ENCODE measurements at places on chromosomes 7 and 10. TPM values are rescaled to one million over a fixed set of nuclear protein-coding genes. Genes with fewer than 3 reads are reported as not detected.

Gene PIK3AP1
- 1.3 TPM for total RNA-seq

Gene RHOBTB1
- total RNA-seq, result 16.5 TPM

Gene NPFFR1
- total RNA-seq, result not detected

Gene CPVL
- total RNA-seq, result 30.0 TPM

Gene PNLIPRP3
- not detected for total RNA-seq

Gene ZNF425
- total RNA-seq, result 0.87 TPM

Gene GJC3
- total RNA-seq, result not detected

Gene WBP1L
- total RNA-seq, result 12.8 TPM

Gene CUTC
- 51.7 TPM for total RNA-seq

Gene DENND2A
- total RNA-seq, result 0.09 TPM

Gene CUZD1
- total RNA-seq, result 1.6 TPM

Gene CYP2C19
- not detected for total RNA-seq

GRCh38 chr10:45256246-45256645 lies 59.2 kb downstream of the OR13A1 start:
- no peak for DNase-seq

- no peak for DNase-seq
Measured at GRCh38 chr10:84265418-84265817, 20.6 kb downstream of the RGR start.

DNA sequence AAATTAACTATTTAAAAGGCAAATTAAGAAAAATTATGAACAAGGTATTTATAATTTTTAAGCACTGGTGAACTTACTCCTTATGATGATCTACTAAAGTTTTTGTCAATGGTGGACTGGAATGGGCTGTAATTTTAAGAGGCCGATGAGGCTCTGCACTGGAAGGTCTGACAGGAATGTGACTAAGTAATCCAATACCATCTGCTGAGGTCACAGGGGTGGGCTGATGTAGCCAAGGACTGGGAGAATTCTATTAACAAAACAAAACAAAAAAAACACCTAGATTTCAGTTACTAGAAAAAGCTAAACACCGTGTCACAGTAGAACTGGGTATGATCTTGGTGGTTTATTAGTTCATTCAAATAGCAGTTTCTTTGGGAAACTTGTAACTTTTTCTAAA lies 75.9 kb downstream of the NRBF2 start:
- DNase-seq, result no peak

- no peak for DNase-seq
Measured at GRCh38 chr10:112353046-112353445, 20.9 kb upstream of the ACSL5 start.

GRCh38 chr10:30868611-30869010 lies 163.1 kb downstream of the ZNF438 start:
- no peak for DNase-seq

DNA sequence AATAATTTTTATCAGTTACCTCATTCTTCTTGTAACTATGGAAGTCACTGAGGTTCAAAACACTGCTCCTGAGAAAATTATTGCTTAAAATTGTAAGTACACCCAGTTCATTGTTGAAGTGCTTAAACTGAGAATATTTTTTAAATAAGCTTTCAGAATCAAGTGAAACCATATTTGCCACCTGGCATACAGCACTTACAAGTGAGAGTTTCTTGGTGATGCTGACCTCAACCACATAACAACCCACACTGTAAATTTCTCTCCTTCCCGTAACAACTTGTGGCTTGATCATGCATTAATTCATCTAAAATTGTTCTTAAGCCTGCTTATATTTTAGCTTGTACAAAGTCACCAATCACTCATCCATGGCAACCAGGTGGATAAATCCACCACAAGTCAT lies 34.0 kb downstream of the IMMP2L start:
- DNase-seq, result no peak

DNA sequence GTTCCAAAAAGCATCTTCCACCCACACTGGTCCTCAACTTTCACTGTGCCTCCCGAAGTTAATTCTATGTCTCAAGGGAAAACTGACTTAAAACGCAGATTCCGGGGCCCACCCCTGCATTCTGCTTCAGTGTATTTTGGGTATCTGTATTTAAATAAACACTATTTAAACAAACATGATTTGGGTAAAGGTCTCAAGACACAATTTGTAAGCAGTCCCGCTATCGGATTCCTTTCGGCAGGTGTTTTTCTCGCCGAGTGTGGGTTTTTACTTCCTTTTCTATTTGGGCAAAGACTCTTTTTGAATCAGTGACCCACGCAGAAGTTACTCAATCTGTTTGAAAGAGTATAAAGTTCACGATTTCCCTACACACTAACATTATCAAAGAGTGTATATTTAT lies 1.2 kb downstream of the PDIA4 start:
- no peak for DNase-seq

GRCh38 chr7:78296644-78297371 lies 498.2 kb downstream of the PHTF2 start:
- DNase-seq, result no peak

DNA sequence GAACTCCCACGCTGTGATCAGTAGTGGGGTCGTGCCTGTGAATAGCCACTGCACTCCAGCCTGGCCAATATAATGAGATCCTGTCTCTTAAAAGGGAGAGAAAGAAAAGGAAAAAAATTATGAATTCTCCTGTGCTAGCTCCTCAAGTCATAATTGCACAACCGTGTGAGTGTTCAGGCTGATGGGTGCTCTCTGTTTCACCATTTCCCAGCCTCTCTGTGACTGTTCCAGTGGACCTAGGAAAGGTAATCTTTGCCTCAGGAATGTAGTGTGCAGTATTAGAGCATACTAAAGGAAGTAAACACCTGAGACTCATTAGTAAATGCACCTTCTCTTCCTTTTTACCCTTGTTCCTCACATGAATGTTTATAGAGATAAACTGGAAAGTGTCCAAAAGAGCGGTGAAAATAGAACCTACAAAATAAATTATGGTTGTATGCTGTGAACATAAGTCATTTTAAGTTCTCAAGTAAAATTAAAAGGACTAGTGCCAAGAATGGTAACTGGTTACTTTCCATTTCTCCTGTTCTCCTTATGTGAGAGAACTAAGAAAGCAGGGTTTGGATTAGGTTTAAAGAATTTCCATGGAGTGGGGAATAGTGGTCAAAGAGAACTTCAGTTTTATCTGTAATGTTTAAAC lies 42.7 kb downstream of the INPP5F start:
- DNase-seq, result no peak

DNA sequence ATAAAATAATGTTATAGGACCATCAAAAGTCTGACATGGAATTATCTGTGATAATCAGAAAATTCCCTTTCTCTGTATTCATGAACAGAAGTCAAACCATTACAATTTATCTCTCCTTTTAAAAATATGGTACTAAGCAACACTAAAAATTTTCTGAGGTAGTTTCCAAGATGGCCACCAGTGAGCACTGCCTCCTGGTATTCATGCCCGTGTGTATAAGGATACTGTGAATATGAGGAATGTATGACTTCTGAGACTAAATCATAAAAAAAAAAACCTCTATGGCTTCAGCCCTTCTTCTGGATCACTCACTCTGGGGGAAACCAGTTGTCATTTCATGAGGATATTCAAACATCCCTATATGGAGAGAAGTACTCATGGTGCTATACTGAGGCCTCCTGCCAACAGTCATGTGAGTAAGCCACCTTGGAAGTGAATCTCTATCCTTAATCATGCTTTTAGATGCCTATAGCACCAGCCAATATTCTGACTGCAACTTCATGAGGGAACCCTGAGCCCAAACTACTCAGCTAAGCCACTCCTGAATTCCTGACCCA lies 41.1 kb downstream of the SIRT1 start:
- no peak for DNase-seq

- no peak for DNase-seq
Measured at GRCh38 chr10:20006169-20006870, 190.1 kb downstream of the PLXDC2 start.

DNA sequence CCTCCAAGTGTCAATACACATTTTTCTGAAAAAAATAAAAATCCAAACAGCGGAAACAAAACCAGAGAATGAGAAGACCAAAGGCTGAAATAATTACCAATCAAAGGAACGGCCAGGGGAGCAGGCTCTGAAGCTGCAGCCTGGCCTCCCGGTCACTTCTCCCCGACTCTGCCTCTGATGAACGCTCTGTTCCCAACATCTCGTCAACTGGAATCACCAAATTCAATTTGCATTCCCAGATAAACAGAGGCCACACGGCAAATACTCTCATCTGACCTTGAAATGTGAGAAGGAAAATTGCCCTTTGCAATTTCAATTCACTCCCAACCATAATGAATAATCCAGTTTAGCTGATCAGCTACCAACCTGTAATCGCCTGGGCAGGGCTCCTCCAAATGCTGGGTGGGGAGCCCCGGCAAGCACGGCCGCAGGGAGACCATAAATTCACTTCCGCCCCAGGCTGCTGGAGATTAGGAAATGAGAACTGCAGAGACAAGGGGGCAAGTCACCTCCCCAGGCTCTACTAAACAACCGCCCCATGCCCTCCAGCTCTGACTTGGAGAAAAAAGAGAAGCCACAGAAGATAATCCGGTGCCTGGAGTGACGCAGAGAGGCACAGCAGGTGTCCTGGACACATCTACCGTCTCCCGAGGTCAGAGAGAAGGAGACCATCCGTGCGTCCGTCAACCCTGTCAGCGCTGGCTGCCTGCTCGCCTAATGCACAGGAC lies 153.2 kb downstream of the MAD1L1 start:
- DNase-seq, result no peak

- no peak for DNase-seq
Measured at GRCh38 chr10:59047957-59048618, 128.4 kb upstream of the PHYHIPL start.

DNA sequence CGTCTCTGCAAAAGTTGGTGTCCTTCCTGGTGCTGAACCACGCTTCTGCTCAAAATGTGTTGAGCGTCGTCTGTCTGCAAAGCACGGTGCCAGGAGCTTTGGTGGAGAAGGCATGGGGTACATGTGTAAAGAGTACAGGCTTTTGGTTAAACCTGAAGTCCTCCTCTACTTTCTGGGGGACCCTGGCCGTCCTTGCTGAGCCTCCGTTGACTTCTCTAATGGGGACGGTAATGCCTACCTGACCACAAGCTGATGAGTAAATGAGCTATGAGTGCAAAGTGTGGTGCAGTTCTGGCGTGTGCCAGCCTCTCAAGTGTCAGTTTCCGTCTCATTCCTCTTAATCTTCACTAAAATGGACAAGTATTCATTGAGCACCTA lies 527 bp upstream of the HERPUD2 start:
- DNase-seq, result no peak

DNA sequence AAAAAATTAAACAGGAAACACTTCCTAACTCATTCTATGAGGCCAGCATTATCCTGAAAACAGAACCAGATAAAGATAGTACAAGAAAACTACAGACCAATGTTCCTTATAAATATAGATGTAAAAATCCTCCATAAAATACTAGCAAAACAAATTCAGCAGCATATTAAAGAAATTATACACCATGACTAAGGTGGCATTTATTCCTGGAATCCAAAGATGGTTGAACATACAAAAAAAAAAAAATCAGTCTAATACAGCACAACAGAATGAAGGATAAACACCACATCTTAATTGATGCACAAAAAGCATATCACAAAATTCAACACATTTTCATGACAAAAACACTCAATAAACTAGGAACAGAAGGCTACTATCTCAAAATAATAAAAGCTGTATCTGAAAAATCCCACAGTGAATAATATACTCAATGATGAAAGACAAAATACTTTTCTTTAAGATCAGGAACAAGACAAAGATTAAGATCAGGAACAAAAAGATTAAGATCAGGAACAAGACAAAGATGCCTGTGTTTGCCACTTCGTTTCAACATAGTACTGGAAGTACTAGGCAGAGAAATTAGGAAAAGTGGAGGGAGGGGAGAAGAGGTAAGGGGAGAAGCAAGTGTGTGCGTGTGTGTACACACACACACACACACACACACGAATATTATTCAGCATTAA lies 95.6 kb downstream of the SNX13 start:
- no peak for DNase-seq

- no peak for DNase-seq
Measured at GRCh38 chr7:143906151-143906550, 4.2 kb upstream of the TCAF1 start.

GRCh38 chr7:4878336-4879335 lies 4.9 kb downstream of the RADIL start:
- DNase-seq, result no peak

- DNase-seq, result no peak
Measured at GRCh38 chr7:47576866-47577306, 5.0 kb downstream of the TNS3 start.

GRCh38 chr10:92153-92552 lies 43.1 kb upstream of the TUBB8 start:
- DNase-seq, result no peak

- DNase-seq, result no peak
Measured at GRCh38 chr7:132723506-132724081, 147.3 kb upstream of the PLXNA4 start.

DNA sequence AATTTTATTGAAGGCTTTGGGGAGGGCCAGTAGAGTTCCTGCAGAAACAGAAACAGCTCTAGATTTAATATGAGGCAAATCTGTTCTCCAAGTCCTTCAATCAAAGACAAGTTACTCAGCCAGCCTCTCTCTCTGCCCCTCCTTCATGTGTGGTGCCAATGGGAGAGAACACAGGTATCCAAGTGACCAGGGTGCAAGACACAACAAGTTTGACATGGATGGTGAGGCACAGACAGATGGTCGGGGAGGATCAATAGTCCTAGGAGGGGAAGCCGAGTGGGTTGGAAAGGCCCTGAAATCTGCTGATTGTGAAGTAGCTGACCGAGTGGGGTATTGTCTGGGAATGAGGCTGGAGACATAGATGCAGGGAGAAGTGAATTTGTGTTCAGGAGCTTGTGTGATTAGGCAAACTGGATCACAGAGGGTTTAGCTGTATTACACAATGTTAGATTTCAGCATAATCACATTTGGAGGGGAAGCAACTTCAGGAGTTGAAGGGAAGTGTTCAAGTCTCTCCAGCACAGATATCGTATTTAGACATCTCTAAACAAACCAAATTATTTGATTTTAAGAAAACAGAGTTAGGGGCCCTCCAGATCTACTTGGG lies 1.5 kb downstream of the GIMAP1 start:
- no peak for DNase-seq

GRCh38 chr7:13829914-13830900 lies 159.3 kb downstream of the ETV1 start:
- no peak for DNase-seq

DNA sequence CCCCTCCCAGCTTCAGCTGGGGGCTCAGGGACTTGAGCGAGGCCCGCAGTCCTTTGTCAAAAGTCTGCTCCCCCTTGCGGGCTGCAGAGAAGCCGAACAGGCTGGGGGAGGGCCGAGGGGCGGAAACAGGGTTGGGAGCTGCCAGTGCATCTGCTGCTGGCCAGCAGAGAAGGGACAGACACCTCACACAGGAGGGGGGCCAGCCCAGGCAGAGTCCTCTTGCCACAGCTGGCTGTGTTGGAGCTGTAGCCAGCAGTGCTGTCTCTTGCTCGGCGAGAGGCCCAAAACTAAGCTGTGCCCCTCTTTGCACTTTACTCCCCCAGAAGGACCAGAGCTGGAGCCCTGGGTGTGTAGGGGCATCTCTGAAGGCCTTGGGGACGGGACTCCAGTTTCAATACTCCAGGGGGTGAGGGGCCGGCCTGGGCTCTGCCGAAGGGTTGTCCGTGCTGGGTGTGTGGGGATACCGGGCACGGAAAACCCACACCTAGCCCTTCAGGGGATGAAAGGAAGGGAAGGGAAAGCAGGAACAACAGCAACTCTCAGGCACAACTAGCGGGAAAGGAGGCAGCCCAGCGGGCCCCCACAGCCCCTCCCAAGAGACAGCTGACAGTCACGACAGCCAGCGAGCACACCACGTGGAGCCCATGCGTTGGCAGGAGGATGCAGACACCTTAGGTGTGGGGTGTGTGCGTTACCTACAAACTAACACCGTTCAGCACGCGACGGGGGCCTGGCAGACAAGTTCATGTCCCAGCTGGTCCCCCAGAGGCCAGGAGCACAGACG lies 17.8 kb downstream of the YKT6 start:
- no peak for DNase-seq

GRCh38 chr7:92992483-92992882 lies 125.3 kb downstream of the SAMD9 start:
- DNase-seq, result no peak
